ENCODE measurements at places on chromosomes 6 and 20. TPM values are rescaled to one million over a fixed set of nuclear protein-coding genes. Genes with fewer than 3 reads are reported as not detected.

ULBP3 gene
- polyA plus RNA-seq: 9.6 TPM

DEFB125 gene
- not detected for polyA plus RNA-seq

FILIP1 gene
- 3.1 TPM for polyA plus RNA-seq

ME1 gene
- polyA plus RNA-seq: 2.7 TPM

GSTA2 gene
- polyA plus RNA-seq: 0.43 TPM

SYNCRIP gene
- polyA plus RNA-seq: 155 TPM

CPNE5 gene
- 17.1 TPM for polyA plus RNA-seq
